ENCODE measurements at places on chromosomes 11 and 22.
A peak's percentile ranks its signal among the peaks of the same experiment; 100 is the strongest.

DNA sequence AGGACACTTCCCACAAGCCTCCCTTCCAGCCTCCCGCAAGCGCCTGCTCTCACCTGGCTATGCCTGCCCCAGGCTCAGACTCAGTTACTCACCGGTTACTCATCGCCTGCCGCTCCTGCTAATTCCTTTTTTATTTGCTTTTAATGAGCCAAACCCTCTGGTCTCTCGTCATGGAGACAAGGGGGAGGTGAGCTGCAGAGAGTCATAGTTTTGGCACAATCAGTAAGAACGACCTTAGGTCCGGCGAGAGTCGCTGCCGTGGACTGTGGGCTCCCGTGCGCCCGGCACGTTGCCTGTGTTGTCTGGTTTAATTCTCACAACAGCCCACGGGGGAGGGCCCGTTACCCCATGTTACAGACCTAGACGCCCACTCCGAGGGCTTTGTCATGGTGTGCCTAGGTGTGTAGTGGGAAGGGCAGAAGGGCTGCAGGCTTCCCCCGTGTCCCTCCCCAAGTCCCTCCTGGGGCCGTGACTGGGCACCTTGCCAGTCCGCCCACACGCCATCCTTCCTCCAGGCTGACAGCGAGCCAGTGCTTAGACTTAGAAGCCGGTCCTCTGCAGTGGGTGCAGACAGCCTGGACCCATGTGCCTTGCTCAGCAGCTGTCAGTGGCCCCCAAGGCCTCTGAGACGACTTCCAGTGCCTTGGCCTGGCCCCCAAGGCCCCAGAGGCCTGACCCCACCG, 42.2 kb downstream of the WNT7B start:
- DNase-seq, result peak; percentile 83

GRCh38 chr11:87851234-87851633, 324.0 kb downstream of the RAB38 start:
- no peak for DNase-seq

DNA sequence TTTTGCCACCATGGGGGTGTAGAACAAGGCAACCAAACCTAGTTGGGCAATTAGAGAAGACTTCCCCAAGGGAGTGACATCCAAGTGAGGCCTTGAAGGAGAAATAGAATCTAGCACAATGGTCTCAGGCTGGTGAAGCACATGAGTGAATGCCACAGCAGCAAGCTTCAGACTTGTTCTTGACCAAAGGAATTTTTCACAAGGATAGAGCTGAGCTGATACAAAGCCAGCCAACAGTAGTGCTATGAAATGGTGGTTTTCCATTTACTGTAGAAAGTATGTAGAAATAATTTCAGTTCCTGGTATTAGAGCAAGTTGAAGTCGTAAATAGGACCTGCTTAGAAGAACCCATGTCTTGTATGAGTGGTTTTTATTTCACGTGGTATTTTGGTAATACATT, 148.3 kb upstream of the RASSF10 start:
- DNase-seq, result no peak

DNA sequence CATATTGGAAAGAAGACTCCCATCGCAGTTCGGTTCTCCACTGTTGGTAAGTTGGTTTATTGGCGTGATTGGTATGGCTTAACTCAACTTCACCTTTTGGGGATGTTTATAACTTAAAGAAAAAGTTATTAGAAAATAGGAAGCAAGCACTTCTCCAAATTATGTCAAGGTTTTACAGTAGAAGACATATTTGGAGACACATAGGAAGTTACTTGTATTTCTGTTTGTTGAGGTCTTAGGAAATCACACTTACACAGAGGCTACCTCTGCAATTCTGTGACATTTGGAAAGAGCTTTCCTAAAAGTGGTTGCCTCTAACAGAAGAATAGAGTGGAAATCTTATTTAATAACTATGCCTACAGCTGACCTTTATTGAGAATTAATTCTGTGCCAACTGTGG, 12.3 kb downstream of the CAT start:
- no peak for DNase-seq

DNA sequence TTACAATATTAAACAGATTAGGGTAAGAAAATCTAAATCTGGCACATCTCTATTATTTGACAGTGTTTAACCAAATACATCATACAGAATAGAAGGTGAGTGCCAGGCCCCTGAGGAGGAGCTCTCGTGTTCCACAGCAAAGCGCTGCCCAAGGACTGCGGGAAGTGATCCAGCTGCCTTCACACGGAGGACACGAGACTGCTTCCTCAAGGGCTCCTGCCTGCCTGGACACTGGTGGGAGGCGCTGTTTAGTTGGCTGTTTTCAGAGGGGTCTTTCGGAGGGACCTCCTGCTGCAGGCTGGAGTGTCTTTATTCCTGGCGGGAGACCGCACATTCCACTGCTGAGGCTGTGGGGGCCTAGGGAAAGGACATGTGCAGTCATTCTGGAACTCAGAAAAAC, 71.1 kb downstream of the NCAPD3 start:
- no peak for DNase-seq

GRCh38 chr11:79236541-79236971, 204.3 kb downstream of the TENM4 start:
- DNase-seq, result no peak

DNA sequence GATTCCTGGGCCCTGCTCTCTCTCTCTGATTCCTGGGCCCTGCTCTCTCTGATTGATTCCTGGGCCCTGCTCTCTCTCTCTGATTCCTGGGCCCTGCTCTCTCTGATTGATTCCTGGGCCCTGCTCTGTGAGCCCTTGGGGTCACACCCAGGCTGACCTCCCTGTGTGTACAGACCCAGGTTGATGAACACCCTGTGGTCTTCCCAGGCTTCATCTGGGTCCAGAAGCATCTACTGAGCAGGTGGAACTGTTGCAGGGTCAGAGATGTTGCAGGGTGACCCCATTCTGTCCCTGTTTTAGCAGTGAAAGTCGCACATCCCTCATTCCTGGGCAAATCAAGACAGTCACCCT, 16.3 kb upstream of the GDPD5 start:
- no peak for DNase-seq

GRCh38 chr22:20316217-20316843, 3.5 kb downstream of the DGCR6L start:
- DNase-seq, result no peak

- no peak for DNase-seq
Observed at GRCh38 chr11:130439160-130439519, 9.3 kb upstream of the ADAMTS15 start.

GRCh38 chr11:121538054-121538453, 85.3 kb upstream of the SORL1-AS1 start:
- no peak for DNase-seq

GRCh38 chr11:67289651-67290479, 762 bp downstream of the ANKRD13D start:
- DNase-seq, result no peak

DNA sequence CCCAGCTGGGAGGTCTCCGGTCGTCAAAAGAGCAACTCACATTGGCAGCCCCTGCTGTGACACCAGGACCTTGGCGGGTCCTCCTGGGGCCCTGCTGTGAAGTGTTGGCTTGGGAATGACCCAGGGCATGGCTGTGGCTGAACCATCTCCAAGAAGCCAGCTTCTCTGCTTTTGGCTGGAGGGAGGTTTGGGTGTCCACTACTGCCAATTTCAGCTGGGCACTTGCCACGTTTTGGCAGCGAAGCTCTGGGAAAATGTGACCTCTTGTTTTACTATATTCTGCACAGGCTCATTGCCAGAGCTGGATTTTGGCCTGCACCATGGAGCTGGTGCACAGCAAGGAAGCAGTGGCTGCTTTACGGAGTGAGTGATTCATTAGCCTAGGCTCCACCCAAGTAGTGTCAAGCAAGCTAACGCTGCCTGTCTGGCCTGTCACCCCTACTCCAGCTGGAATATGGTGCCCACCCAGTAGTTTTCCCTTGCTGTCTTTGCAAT, 24.3 kb upstream of the SMCO4 start:
- no peak for DNase-seq

DNA sequence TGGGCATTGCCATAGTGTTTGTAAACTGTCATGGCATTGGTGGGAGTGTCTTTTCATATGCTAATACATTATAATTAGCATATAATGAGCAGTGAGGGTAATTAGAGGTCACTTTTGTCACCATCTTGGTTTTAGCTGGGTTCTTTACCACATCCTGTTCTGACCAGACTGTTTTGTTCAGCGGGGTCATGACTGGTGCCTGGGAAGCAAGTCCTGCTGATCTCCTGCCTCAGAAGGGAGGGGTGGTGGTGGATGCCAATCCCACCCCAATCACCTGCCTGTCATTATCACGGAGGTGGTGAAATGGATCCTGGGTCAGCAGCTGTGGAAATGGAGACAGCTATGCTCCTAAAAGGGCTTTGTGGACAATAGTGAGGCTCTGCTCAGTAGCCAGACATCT, 31.2 kb downstream of the IL18 start:
- no peak for DNase-seq

DNA sequence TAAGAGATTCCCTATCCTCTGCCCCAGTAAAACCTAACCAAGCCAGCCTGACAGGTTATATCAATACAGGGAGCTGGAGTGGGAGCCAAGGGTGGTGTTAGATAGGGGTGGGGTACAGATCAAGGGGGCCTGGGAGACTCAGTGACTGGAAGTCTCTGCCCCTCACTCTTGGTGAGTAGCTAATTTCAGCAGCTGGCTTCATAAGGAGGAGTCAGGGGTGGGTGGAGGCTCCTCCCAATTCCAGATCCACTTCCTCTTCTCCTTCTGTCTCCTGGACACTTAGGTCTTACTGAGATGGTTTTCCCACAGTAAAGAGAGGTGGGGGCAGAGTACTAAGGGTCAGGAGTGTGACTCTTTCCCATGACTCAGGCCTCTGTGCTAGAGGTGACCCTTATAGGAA, 1.1 kb upstream of the VSIG2 start:
- DNase-seq, result no peak

- no peak for DNase-seq
Observed at GRCh38 chr11:57203359-57203758, 21.6 kb downstream of the LRRC55 start.

DNA sequence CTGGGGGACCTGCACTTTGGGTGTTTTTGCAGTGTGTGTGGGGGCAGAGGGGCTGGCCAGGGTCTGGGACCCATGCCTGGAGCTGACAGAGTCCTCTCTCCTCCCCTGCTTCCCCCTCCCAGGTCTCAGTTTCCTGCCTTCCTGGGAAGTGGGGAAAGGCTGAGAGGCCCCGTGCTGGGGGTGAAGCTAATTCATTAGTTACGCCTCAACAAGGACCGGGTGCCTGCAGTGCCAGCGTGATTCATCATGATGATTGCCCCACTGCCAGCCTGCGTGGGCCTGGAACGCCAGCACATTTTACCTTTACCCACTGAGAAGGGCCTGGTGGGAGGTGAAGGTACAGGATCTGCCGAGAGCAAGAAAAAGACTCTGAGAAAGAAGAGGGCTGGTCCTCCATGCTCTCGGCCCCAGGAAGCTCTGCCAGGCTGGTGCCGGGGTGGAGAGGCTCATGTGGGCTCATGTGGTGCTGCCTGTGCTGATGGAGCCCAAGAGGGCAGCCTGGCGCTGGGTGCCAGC, 2.9 kb upstream of the LRRC10B start:
- DNase-seq, result no peak

GRCh38 chr11:70630816-70631623, 232.7 kb downstream of the CTTN start:
- no peak for DNase-seq

- no peak for DNase-seq
Observed at GRCh38 chr11:35292279-35292678, 127.1 kb downstream of the SLC1A2 start.

DNA sequence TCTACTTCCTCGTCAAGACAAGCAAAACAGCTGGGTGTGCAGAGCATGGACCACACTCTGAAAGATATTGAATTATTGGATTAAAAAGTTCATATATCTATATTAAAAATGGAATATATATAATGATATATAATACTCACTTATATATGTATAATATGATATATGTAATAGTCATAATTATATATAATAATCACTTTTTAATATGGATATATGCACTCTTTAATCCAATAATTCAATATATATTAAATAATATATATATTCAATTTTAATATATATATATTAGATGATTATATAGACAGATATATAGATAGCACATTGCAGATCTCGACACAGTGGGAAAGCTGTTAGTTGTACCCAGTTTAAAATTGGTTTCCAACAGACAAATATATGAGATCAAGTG, 182.1 kb upstream of the CARD18 start:
- DNase-seq, result no peak

GRCh38 chr22:25840167-25840566, 98.2 kb downstream of the MYO18B start:
- no peak for DNase-seq

- no peak for DNase-seq
Observed at GRCh38 chr11:130523609-130524008, 75.2 kb downstream of the ADAMTS15 start.

DNA sequence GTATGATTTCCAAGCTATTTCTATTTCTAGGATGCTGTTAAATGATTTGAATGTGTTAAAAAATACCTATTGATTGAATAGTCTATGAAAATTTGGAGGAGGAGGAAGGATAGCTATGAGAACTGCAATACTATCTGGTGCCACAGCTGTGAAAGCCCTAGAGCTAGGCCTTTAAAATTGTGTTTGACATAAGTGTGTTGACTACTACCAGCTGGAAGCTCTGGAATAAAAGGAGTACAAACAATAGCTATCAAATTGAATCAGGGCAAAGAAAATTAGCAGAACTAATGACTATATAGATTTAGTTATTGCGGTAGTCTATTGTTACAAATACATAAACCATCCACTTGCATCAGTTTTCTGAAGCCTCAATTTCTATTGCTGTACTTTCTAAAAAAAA, 124.8 kb upstream of the CNTN5 start:
- no peak for DNase-seq

DNA sequence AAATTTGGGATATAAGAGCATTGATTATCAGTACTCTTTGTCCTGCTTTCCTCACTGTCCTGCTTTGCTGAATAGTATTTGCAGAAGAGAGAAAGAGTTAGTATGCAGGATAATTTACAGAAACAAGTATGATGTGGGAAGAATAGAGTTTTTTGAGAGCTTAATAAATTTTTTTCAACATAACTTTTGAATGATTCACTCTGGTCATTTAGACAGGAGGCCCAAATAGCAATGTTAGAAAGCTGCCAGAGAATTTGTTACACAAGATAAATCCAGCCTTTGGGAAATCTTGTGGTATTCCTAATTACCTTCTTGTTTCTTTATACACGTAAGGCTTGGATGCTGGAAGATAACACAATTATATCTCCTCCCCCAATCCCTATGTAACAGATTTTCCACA, 484.6 kb downstream of the CNTN5 start:
- DNase-seq, result no peak

GRCh38 chr11:115144914-115145313, 359.3 kb downstream of the CADM1 start:
- no peak for DNase-seq

Data from T1000 (cell line).